ENCODE measurements at places on chromosomes 11 and 22. TPM values are rescaled to one million over a fixed set of nuclear protein-coding genes. Genes with fewer than 3 reads are reported as not detected.

Gene DAGLA
- 0.14 TPM for total RNA-seq

Gene NXPE2
- total RNA-seq: 0.05 TPM

Gene DLG2
- total RNA-seq: 6.6 TPM

DNA sequence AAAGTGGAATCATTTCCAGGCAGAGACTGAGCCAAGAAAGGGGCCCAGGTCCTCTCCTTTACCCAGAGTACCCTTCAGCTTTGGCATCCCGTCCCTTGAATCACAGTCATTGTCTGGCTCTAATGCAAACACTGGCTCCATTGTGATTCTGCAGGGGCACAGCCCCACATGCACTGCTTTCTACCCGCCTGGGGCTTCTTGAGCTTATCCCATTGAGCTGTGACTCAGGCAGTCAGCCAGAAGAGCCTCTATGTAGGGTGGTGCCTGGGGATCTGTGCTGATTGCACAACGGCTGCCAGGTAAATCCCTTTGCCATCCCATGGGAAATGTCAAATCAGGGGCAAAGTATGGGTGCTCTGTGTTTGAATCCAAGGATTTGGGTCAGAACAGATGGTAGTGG, 88.9 kb downstream of the RASSF10 start:
- H3K27ac ChIP-seq: no peak overlapping the region
- DNase-seq: no peak
- no peaks in the 10 kb centered on the region for H3K36me3 ChIP-seq
- H3K4me3 ChIP-seq: no peak overlapping the region
- H3K27me3 ChIP-seq: no peaks in the 10 kb centered on the region

Gene GUCY1A2
- total RNA-seq: 0.94 TPM

DNA sequence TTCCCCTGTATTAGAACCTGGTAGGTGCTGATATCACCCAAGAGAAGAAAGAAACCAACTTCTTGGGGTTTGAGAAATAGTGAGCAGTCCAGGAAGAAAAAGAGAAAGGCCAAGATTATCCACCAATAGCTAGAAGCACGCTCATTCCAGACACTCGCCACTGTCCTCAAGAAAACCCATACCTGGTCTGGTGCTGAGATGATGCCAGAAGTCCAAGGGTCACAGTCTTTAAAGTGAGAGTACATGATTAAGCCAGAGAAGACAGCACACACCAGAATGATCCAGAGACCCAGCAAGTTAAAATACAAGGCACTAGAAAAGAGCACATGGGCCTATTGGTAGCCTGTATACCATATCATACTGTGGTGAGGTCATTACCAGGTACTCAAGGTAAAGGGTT, 23.6 kb downstream of the SLC5A12 start:
- no peaks in the 10 kb centered on the region for H3K27me3 ChIP-seq
- no peak overlapping the region for H3K27ac ChIP-seq
- H3K4me1 ChIP-seq: no peaks in the 10 kb centered on the region
- H3K4me3 ChIP-seq: no peak overlapping the region

Gene RAB38
- 9.9 TPM for total RNA-seq

DNA sequence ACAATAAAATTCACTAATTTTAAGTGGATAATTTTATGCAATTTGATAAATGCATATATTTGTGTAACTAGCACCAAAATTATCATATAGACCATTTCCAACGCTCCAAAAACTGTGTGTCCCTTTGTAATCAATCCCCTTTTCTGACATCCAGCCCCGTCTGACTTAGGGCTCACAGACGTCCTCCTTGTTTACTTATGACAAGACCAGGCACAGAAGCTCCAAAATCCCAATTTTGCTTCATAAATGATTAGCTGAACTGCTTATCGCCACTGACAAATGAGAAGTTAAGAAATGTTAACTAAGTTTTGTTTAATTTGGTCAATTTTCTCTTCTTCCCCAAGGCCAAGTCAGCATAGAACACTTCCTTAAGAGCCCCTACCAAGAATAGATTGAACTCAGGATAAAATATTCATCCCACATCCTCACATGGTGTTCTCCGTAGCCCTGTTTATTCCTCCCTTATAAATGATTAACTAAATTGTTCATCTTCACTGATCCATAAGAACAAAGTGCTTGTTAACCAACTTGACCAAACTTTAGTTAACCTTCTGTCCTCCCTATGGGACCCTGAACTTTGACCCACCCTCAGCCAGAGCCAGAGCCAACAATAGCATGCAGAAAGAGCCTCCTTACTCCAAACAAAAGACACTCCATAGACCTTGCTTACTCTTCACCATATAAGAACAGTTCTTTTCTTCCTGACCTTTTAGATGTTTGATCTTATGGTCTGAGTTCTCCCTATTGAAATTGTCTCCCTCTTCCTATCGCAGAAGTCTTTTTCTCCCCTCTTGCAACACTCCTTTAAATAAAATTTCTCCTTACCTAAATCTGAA, 30.8 kb upstream of the GLYAT start:
- DNase-seq: no peak
- H3K4me1 ChIP-seq: no peaks in the 10 kb centered on the region
- H3K27ac ChIP-seq: no peak overlapping the region

Gene PGGHG
- 73.7 TPM for total RNA-seq

Gene ZC3H12C
- 3.0 TPM for total RNA-seq

DNA sequence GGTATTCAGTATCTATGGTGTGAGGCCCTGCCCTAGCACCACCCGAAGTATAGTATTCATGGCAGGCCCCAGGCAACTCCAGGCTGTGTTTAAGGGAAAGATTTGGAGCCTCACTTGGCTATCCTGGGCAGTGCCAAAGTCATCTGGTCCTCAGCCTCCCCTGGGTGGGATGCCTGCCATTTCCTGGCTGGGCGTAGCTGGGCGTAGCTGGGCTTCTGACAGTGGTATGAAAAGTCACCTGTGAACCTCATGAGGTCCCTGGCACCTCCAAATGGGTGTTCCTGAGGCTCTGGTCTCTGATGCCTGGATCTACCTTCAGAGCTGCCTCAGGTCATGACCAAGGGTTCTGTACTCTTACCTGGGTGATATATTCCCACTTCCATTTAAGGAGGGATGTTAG, 113.0 kb upstream of the PARVA start:
- no peaks in the 10 kb centered on the region for H3K27me3 ChIP-seq
- no peak overlapping the region for H3K4me3 ChIP-seq

- no peaks in the 10 kb centered on the region for H3K4me1 ChIP-seq
- DNase-seq: no peak
- H3K27me3 ChIP-seq: no peaks in the 10 kb centered on the region
- H3K36me3 ChIP-seq: peaks cover 16% of the 10 kb centered on the region
- no peak overlapping the region for H3K27ac ChIP-seq
These were observed 48.9 kb downstream of the ATG16L2 start for GRCh38 chr11:72863091-72863490.

Gene NEFH
- 0.99 TPM for total RNA-seq

DNA sequence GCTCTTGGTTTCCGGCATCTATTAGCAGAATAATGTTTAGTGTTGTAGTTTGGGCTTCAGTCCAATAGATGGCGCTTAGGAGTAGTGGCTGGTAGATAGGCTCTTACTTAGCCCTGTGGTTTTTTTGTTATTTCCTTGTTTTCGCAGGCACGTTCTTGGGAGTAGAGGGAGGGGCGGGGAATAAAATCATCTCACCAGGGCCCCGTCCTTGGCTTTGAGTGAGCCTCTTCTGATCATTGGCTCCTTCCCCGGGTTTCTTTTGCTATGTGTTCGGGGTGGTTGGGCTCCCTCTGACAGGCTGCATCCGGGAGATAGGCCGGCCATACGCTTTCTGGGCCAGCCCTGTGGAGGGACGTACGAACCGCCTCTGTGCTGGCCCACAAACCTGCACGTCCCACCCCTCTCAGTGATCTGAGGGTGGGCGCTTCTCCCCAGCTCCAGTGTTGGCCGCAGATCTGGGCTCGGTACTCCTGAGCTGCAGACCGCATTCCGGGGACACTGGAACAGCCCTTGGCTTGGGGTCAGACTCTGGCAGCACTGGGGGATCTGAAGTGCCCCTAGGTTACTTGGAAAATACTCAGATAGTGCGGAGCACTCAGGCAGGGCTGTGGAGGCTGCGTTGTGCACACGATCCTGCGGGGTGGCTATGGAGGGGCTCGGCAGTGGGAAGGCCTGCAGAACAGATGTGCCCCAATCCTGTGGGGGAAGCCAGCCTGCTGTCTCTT, 217.0 kb downstream of the DYNC2H1 start:
- H3K36me3 ChIP-seq: no peaks in the 10 kb centered on the region
- H3K27ac ChIP-seq: no peak overlapping the region
- H3K4me3 ChIP-seq: no peak overlapping the region
- H3K4me1 ChIP-seq: no peaks in the 10 kb centered on the region
- H3K27me3 ChIP-seq: no peaks in the 10 kb centered on the region

- no peak within 1 kb of the TSS for H3K4me3 ChIP-seq
- H3K36me3 ChIP-seq: no peaks in the 10 kb centered on the region
- peaks cover 30% of the 10 kb centered on the region for H3K27me3 ChIP-seq
- no peak within 1 kb of the TSS for H3K27ac ChIP-seq
- no peak for DNase-seq
These were observed at the start of gene MRGPRE for GRCh38 chr11:3231851-3232744. Gene MRGPRE (minus strand): TSS chr11:3232417. CDS start chr11:3228799, 3,618 bp downstream.

All from thymus (tissue), 14 donors.